ENCODE measurements at places on chromosomes 1 and 21.

DNA sequence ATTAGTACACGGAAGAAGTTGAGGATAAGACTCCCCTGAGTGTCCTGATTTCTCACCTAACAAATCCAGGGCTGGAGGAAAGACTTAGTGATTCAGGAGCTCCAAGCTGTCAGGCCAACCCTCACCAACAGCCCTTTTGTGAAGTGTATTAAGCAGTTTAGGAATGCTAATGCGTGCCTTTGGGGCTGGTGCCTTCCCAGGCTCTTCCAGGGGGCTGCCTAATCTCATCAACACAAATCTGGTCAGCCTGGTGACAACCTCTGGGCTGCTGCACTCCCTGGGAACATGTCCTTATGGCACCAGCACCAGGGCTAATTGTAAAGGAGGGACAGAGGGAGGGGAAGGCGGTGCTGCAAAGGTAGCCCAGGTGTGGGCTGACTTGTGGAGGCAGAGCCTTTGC, 15.5 kb downstream of the CSMD2 start:
- DNase-seq, result no peak

DNA sequence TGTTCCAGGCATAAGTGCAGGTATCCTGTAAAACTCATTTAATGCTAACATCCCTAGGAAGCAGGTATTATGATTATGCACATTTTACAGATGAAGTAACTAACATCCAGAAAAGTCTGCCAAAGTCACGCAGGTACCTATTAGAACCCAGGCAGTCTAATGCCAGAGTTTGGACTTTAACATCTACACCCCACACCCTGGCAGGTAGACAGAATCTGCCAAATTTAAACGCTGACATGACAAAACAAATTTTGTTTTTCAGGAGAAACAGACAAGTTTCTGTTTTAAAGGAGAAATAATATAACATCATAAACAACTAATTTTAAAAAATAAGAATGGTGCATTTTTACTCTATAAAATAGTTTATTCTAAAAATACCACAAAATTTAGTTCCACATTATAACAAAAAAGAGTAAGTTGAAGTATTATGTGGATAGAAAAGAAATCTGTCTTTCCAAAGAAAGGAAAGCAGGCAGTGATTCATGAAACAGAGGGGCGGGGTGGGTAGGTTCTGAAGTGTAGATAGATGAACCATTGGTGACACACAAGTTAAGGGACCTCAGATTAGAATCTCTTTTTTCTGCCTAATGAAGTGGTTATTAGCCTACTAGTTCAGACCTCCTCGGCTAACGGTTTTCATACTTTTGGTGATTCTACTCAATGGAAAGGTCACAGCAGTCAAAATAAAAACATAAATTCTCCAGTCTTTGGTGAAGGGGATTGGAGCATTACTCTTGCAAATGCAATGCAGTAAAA, 1.7 kb downstream of the ASPM start:
- DNase-seq, result no peak

- DNase-seq, result no peak
Observed at GRCh38 chr1:50418600-50419109, 4.6 kb downstream of the DMRTA2 start.

DNA sequence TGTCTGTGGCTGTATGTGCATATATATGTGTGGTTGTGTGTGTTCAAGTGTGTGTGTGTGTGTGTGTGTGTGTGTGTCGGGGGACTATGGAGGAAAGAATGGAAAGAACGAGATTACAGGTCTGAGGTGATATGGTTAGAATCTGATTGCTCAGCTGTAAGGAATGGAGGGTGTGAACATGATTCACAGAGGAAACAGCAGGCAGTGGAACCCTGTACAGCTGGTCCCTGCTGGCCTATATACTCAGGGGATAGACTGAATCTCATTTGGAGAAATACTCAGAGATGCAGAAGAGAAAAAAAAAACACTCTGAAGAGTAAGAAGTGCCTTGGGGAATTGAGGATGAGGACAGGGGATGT, 180.1 kb upstream of the ESRRG start:
- no peak for DNase-seq

- no peak for DNase-seq
Observed at GRCh38 chr1:156772728-156773497, 5.6 kb downstream of the PRCC start.

DNA sequence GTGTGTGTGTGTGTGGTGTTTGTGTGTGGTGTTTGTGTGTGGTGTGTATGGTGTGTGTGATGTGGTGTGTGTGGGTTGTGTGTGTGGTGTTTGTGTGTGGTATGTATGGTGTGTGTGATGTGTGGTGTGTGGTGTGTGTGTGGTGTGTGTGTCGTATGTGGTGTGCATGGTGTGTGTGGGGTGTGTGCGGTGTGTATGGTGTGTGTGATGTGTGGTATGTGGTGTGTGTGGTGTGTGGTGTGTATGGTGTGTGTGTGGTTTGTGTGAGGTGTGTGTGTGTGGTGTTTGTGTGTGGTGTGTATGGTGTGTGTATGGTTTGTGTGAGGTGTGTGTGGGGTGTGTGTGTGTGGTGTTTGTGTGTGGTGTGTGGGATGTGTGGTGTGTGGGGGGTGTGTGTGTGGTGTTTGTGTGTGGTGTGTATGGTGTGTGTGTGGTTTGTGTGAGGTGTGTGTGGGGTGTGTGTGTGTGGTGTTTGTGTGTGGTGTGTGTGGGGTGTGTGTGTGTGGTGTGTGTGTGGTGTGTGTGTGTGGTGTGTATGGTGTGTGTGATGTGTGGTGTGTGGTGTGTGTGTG, 106.2 kb upstream of the ADAR start:
- no peak for DNase-seq

DNA sequence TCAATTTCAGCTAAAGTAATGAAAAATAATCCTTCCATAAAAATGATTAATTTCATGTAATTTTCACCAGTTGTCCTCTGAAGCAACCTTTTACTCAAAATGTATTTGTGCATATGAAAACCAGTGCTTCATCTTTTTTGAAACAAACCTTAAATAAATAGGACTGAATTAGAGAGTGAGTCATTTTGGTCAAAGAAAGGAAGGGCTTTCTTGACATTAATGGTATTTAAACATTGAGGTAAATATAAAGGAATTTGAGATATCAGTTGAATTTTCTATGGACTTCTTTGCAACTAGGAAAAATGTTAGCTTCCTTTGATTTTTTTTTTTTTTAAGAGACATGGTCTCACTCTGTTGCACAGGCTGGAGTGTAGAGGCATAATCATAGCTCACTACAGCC, 38.7 kb downstream of the SNX7 start:
- DNase-seq, result no peak

DNA sequence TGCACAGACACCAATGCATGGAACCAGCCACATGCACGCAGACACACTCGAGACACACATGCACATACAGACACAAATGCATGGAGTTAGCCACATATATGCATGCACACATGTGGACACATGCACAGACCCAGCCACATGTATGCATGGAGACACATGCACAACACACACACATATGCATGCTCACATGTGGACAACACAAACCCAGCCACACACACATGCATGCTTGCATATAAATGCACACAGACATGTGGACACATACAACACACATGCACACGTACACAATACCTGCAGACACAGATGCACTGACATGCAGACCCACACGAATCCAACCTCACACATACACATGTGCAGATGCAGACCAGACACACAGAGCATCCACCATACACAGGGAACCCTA, 31.1 kb downstream of the WNT9A start:
- DNase-seq, result no peak

DNA sequence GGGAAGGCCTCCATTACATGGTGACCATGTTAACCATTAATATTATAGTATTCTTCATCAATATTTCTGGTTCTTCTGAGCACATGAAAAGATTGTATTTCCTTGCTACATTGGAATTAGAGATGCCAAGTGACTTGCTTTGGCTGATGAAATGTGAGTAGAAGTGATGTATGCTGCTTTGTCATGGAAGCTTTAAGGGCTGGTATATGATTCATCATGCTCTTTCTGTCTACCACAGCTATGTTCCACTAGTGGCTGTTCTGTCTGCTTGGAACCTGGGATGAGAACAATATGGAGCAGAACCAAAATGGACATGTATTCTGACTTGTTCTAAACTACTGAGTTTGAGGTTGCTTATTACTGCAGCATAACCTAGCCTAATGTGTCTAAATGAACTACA, 163.3 kb downstream of the TM2D1 start:
- DNase-seq, result no peak

DNA sequence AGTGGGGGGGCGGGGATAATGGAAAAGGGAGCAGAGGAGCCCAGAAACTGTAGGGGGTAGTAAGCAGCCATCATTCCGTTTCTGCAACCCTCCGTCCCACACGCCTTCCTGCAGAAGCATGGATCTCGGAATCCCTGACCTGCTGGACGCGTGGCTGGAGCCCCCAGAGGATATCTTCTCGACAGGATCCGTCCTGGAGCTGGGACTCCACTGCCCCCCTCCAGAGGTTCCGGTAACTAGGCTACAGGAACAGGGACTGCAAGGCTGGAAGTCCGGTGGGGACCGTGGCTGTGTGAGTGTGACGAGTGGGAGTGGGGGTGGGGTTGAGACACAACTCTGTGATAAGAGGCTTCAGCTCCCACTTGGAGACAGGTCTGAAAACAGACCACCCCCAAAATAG, 706 bp downstream of the CREB3L4 start:
- no peak for DNase-seq

DNA sequence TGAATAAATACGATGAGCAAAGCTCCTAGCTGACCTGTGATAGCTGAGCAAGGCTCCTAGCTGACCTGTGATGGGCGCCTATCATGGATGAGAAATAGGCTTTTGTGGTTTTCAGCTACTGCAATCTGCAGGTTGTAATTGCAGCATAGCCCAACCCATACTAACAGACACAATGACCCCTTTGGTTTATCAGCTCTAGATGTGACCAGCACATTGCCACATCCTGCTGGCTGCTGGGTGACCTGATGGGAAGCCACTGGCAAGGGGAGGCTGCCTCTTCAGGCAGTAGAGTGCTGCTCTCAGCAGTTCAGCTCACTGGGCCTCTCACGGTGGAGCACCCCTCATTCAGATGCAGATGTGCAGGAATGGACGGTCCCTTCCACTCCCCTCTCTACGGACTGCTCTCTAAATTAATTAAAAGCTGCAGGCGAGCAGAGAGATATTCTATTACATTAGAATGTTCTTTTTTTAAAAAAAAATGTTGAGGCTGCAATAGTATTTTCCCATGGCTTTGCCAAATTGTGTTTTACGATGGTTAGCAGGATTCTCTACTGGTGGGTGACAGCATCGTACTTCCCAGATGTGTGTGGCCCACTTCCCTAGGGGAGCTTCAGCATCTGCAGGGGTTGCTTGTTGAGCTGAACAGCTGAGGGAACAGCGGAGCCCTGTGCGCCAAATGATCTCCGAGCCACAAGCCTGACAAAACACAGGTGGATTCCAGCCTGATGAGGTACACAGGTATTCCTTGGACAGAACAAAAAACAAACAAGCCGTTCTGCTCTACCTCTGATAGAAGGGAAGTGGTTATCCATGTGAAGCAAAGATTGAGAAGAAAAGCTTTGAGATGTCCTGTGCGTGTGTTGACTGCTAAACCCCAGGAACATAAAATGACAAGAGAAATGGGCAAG, 65.0 kb downstream of the SYT6 start:
- DNase-seq, result no peak

GRCh38 chr1:2095394-2095793, 45.2 kb downstream of the PRKCZ start:
- DNase-seq, result no peak

GRCh38 chr1:186244825-186245224, 130.2 kb downstream of the TPR start:
- no peak for DNase-seq

- no peak for DNase-seq
Observed at GRCh38 chr1:25128121-25128621, 104.1 kb downstream of the SYF2 start.

GRCh38 chr21:35268817-35269216, 219.7 kb upstream of the RUNX1 start:
- DNase-seq, result no peak

DNA sequence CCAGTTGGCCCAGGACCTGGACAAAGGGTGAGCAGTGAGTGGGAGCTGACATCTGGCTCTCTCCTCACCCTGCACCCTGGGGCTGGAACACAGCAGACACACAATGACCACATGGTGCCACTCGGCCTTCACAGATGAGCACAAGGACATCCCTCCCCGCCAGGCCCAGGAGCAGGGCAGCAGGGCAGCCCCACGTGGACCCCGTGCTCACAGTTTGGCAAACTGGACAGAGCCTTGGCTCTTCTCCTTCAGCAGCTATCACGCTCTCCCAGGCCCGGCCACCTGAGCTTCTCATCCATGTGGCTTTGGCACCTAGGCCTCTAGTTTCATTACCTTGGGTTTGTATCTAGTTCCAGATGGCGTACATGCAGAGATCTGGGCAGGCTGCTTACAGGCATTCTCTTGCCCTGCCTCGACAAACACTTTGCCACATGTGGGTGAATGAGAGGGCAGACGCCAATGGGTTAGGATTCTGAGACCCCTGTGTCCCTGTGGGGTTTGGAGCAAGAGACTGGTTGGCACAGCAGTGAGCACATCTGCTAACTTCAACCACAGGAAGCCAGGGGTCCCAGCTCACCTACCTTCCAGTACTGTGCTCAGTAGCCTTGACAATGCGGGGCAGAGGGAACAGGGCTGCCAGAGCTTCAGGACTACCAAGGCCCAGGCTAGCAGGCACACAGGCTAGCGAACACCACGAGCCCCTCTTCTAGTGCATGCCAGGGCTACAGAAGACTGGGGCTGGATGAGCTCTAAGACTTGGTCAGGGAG, 3.4 kb upstream of the PTPRF start:
- no peak for DNase-seq

DNA sequence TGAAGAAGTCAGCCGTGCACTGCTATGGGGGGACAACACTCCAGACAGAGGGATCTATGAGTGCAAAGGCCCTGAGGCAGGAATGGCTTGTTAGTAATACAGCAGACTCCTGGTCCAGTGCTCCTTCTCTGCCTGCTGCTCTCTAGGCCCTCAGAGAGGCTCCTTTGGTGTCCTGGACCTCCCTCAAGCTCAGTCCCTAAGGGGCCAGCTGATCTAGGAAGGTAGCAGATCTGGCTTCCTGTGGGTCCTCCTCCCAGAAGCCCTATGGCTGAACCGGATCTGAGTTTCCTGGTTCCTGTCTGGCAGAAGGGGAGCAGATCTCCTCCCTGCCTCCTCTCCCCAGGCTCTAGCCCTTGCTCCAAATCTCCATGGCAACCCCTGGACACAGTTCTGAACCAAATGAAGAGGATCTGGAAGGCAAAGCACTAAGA, at the start of gene LDLRAD2:
Gene LDLRAD2, plus strand, starts transcription at position 391 of the 431 bp plus-strand sequence. CDS start 187 bp downstream, outside the sequence.
- DNase-seq, result no peak

DNA sequence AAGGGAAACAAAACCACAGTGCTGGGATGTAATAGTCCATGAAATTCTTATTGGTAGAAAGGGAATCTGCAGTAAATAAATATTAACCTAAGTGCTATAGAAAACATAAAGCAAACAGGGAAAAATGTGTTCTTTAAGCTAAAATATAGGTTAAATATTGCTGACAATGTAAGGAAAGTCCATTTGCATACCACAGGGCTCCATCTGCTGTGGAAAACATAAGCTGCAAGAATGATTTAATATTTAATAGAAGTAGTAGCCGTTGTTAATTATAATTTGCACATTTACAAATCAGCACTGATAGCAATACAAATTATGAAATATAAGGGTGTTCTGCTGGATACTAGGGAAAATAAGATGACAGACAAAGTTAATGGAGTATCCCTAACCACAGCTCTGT, 444.9 kb upstream of the PKN2 start:
- DNase-seq, result no peak
